Hematopoietic multipotent progenitor cell treated with erythropoietin and hydrocortisone succinate and interleukin-3 and kit ligand, for 6 days (in vitro differentiated cells): ENCODE measurements at places on chromosomes 2 and 18.

DNA sequence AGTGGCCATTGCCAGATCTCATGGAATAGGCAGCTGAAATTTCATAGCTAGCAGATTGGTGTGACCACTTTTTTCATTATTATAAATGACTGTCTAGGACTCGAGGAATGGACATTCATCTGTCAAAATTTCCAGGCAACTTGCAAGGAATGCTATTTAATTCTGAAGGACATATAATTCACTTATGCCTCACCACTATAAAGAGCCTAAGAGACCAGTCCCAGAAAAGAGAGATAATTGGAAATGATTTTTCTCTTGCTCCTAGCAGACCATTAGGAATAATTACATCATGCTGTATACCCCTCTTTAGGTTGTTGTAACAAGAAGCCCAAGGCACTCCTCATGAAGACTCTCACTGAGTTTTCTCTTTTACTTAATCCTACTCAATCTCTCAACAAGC, 557.4 kb upstream of the RAB6C start:
- DNase-seq: no peak

- no peak for DNase-seq
These were observed 15.9 kb upstream of the ZBTB14 start for GRCh38 chr18:5311301-5311989.

DNA sequence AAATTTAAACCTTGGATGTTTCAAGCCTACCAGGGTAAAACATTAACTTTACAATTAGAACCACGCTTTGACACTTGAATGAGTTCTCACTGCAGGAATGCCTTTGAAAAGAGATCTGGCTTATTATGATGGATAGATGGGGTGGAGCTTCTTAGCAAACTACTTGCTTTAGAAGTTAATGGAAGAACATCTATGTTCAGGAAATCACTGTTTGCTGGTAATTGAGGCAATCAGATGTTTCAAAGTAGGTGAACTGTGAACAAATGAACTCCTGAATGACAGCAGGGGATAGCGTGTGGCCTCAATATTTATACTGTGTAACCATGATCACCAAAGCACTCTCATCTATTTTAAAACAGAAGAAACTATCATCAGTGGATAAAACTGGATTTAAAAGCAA, 383.6 kb downstream of the PIK3C3 start:
- DNase-seq: no peak

DNA sequence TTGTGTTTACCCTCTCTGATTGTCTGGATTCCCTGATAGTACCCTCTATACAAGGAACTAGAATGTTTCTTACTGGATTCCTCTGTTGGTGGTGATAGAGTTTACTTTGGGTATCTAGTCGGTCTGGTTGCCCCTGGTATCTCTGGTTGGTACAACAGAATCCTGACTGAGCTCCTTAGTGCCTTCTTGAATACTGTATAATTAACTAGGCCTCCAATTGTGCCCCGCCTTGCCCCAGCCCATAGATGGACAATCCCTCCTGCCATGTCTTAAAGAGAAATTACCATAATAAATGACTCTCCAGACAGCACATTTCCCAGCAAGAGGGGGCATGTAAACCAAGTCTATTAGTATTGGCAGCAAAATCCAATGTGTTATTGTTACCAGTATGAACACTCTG, 2.3 kb downstream of the SCN1A start:
- no peak for DNase-seq

DNA sequence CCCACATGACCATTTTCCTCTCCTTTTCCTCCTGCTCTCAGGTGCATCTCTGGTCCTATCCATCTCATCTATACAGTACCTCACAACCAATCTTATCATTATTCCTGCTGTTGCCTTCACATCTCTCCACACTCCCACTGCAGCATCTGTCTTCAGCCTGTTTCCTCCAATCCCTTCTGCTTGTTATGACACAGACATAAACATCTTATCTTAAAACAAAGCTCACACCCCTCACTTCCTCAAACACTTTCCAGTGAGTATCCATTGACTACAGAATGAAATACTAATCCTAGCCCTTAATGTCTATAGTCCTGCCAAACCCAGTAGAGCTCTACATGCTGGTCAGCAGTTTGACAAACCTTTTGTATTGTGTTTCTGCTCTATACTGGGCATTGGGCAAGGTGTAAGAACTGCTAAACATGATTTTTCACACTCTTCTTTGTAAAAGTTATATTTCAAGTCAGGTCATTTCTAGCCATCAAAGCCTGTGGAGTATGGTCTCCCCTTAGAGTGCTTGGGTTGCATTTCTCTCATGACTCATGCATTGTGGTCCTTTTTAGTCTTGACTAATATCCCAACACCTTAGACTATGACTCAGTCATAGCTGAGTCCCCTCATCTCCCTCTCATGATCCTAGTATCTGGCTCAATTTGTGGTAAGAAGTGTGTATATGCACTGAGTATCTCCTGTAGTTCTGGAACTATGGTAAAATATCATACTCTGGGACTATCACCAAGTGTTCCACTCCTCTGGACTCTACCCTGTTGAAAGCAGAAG, 187.0 kb downstream of the CYRIA start:
- DNase-seq: peak; percentile 48

DNA sequence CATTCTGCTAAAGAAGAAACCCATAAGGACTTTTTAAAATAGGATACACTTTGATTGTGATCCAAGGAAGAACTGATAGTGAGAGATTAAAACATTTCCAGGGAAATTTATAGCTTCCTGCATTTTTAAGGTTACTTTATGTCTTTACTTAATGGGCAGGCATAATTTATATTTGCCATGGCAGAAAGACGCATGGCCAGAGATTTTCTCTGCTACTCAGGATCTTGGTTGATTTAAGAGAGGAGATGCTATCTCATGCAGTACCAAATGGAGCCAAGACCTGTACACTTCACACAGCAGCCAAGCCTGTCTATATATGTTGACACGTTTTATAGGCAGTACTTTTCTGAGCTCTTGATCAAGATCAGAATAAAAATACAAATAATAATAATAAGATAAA, 60.9 kb upstream of the NT5C1B start:
- DNase-seq: no peak

- peak; percentile 6 for DNase-seq
These were observed 16.2 kb upstream of the ARL4C start for GRCh38 chr2:234512884-234513669.

- DNase-seq: no peak
These were observed 81.5 kb upstream of the MAP3K20 start for GRCh38 chr2:172993931-172994717.

GRCh38 chr18:45930963-45931362, 36.2 kb downstream of the EPG5 start:
- DNase-seq: no peak

GRCh38 chr2:37291680-37292079, 33.0 kb downstream of the PRKD3 start:
- DNase-seq: no peak

DNA sequence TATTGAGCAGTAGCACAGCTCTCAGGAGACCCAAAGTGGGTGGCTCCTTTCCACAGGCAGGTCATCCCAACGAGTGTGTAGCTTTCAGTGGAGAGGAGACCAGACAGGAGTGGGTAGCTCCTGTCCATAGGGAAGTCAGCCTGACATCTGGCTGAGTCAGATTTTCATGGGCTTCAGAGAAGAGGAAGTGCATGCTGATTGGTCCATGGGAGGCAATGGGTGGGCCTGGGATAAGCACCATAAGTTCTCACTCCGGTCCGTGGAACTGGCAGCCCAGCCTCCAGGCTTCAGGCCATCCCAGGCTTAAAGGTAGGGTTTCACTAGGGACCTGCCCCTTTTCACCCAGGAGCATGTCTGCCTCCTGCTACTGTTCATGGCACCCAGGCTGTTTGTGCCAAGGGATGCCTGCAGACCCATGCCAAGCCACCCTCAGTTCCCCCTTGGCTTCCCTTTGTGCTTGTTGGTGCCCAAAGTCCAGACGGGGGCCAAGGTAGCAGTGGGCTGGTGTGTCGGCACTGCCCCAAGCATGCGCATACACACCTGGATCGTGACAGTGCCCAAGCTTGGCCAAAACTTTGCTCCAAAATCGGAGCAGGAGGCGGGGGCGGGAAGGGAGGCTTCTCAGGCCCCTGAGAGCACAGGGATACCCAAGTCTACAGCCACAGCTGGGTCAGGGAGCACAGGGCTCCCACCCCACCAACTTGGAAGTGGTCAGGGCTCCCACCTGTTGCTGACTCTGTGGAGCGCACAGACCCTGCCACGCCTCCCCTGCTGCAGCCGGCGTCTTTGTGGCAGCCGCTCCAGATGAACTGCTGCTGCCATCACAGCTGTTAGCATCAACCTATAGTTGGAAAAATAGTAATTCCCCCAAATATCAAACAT, 26.4 kb downstream of the MARCHF7 start:
- DNase-seq: peak; percentile 30

GRCh38 chr2:112033600-112033999, 21.5 kb upstream of the TMEM87B start:
- no peak for DNase-seq

- no peak for DNase-seq
These were observed 27.5 kb downstream of the RAMP1 start for GRCh38 chr2:237886685-237887481.

- DNase-seq: peak; percentile 5
These were observed 256.0 kb downstream of the CDH20 start for GRCh38 chr18:61589053-61589723.

GRCh38 chr2:177797808-177798207, 274.8 kb downstream of the PDE11A start:
- DNase-seq: no peak

DNA sequence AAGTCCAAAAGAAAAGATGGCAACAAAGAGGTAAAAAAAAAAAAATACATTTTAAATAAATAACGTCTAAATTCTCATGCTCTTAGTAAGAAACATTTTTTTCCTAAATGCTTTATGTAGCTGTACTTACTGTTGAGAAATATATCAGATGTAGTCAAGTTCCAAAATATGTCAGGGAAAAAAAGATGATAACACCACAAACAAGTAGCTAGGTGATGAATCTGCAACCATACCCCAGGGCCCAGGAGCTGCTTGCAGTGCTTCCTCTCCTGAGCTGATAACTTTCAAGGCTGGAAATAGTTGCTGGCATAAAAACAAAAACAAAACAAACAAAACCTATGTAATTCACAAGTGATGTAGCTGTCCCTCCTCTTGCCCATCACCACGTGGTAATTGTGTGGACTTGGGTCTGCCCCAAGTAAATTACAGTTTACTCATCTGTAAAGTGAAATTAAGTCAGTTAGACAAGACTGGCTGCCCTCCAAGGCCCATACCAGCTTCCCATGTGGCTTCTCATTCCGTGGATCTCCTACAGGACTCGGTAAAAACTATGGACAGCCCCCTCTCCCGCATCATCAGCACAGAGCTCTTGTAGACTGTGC, 82.6 kb downstream of the SP100 start:
- DNase-seq: no peak

GRCh38 chr2:102336502-102336945, 19.1 kb upstream of the IL18R1 start:
- DNase-seq: no peak

GRCh38 chr2:222239091-222239490, 59.7 kb downstream of the PAX3 start:
- no peak for DNase-seq

DNA sequence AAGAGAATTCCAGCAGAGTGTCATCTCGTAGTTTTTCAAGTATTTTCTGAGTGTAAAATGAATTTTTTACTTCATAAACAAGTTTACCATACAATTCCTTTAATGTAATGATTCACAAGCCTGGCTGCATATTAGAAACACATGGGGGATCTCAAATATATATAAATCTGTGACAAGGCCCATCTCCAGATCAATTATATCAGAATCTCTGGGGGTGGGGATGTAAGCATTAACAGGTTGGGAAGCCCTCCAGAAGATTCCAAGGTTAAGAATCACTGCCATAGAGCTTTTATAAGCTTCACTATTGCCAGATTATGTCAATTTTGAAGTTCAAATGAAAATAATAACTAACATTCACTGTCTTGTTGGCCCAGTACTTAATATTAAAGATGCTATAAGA, 111.2 kb downstream of the BAZ2B start:
- DNase-seq: no peak

DNA sequence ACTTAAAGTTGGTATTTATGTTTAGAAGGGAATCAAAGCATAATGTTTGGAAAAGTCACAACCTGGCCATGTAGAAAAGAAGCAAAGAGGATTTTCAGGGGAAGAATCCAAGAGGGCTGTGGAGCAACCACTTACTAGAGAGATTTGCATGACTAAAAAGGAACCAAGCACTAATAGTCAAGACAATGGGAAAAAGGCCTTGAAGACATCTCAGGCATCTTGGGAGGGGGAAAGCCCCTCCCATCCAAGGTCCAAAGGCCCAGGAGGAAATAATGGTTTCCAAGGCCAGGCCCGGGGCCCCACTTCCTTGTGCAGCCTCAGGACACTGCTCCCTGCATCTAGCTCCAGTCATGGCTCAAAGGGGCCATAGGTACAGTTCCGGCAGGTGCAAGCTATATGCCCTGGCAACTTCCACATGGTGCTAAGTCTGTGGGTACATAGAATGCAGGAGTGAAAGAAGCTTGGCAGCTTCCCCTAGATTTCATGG, 128.1 kb downstream of the EIPR1 start:
- DNase-seq: no peak
